ENCODE measurements at places on chromosomes 2 and 18. TPM values are rescaled to one million over a fixed set of nuclear protein-coding genes. Genes with fewer than 3 reads are reported as not detected.

EHBP1 gene
- total RNA-seq: 56.8 TPM

RAB6C gene
- not detected for total RNA-seq

ZSWIM2 gene
- not detected for total RNA-seq

PAX8 gene
- 2.1 TPM for total RNA-seq

LOXL3 gene
- total RNA-seq: 52.4 TPM

POTEJ gene
- total RNA-seq: not detected

PLEKHH2 gene
- total RNA-seq: 2.2 TPM

TOGARAM2 gene
- total RNA-seq: not detected

CCDC85A gene
- 9.9 TPM for total RNA-seq

TEKT4 gene
- total RNA-seq: not detected

DLX2 gene
- 2.8 TPM for total RNA-seq

WDR54 gene
- 33.4 TPM for total RNA-seq

DNA sequence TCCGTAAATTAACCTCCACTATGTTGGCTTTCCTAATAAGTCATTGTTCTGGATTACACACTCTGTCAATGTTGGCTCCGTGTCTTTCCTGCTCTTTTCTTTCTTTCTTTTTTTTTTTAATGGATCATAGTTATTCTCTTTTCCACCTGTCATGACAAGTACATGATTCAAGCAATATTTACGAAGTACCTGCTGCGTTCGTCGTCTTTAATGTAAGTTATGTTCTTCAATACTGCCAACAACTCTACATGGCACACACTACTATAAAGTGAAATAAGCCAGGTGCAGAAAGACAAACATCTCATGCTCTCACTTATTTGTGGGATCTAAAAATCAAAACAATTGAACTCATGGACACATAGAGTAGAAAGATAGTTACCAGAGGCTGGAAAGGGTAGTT lies 239.1 kb downstream of the SCG2 start:
- H3K27ac ChIP-seq: no peak overlapping the region
- no peaks in the 10 kb centered on the region for H3K36me3 ChIP-seq
- H3K27me3 ChIP-seq: no peaks in the 10 kb centered on the region
- H3K4me3 ChIP-seq: no peak overlapping the region
- no peak for DNase-seq

GRCh38 chr2:9366026-9366425 lies 57.3 kb downstream of the ITGB1BP1 start:
- no peak overlapping the region for H3K27ac ChIP-seq
- peaks cover 15% of the 10 kb centered on the region for H3K4me1 ChIP-seq
- peaks cover 47% of the 10 kb centered on the region for H3K36me3 ChIP-seq
- H3K27me3 ChIP-seq: no peaks in the 10 kb centered on the region
- DNase-seq: no peak

- H3K4me3 ChIP-seq: no peak overlapping the region
- DNase-seq: peak; percentile 53
- no peaks in the 10 kb centered on the region for H3K27me3 ChIP-seq
Observed at GRCh38 chr2:151795646-151796240, 32.5 kb downstream of the ARL5A start.

DNA sequence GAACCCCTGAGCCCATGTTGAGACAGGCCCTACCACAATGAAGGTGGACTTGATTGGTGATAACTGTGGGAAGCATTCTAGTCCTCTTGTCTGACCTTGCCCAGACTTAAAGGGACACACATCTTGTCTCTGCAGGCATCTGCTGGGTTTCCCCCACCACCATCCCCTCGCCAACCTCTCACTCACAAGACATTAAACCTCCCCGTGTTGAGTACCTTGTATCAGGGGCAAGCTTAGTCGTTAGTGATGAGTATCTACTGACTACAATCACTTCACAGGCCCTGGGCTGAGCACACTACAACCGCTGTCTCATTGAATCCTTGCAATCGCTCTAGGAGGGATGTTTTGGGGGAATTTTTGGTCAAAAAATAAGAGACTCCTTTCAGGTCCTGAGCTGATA lies 86.0 kb downstream of the ICOS start:
- H3K4me1 ChIP-seq: no peaks in the 10 kb centered on the region
- no peak overlapping the region for H3K27ac ChIP-seq
- no peaks in the 10 kb centered on the region for H3K36me3 ChIP-seq
- peaks cover 23% of the 10 kb centered on the region for H3K27me3 ChIP-seq

DNA sequence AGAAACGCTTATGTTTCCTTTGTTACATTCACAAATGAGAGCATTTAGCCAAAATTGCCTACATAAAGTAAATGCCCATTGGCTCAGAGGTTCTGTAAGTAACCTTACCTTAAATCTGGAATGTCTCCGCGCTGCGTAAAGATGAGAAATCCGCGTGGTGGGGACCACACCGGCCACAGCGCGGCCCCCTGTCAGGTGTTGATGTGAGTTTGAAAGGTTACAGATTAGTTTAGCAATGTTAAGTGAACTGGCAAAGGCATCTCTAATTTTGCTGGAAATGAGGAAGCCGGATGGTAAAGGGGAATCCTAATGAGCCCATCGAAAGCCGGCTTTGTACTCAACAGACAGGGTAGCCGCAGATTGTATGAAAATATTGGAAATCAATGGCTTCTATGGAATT lies 11.8 kb downstream of the SALL3 start:
- peaks cover 10% of the 10 kb centered on the region for H3K27me3 ChIP-seq
- no peak overlapping the region for H3K4me3 ChIP-seq
- no peaks in the 10 kb centered on the region for H3K4me1 ChIP-seq
- H3K36me3 ChIP-seq: no peaks in the 10 kb centered on the region
- DNase-seq: no peak

GRCh38 chr2:178674122-178674521 lies 133.1 kb downstream of the TTN start:
- DNase-seq: no peak
- H3K36me3 ChIP-seq: no peaks in the 10 kb centered on the region

DNA sequence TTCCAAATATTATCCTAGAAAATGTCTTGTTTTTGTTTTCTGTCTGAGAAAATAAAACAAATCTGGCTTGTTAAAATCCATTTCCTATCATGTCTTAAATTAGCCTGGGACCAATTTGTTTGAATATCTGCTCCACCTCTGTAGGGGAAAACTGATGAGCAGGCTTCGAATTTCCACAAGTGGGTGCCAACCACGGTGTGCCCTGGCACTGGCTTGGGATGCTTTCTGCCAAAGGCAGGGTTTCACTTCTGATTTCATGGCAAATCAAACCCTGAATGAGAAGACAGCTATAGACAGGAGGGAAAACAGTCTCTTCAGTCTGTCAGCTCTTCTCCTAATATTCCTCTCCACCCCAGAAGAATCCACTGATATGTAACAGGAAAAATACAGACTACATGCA lies 33.7 kb upstream of the STAT4 start:
- H3K4me3 ChIP-seq: no peak overlapping the region
- no peaks in the 10 kb centered on the region for H3K27me3 ChIP-seq
- no peak for DNase-seq
- H3K4me1 ChIP-seq: peaks cover 16% of the 10 kb centered on the region

GRCh38 chr2:132632000-132632649 lies 37.9 kb downstream of the LYPD1 start:
- no peak overlapping the region for H3K27ac ChIP-seq
- H3K36me3 ChIP-seq: no peaks in the 10 kb centered on the region
- peak; percentile 22 for DNase-seq
- H3K27me3 ChIP-seq: no peaks in the 10 kb centered on the region
- H3K4me3 ChIP-seq: no peak overlapping the region

- H3K27ac ChIP-seq: no peak overlapping the region
- no peak overlapping the region for H3K4me3 ChIP-seq
- H3K4me1 ChIP-seq: peaks cover 10% of the 10 kb centered on the region
- no peaks in the 10 kb centered on the region for H3K36me3 ChIP-seq
- no peak for DNase-seq
- no peaks in the 10 kb centered on the region for H3K27me3 ChIP-seq
Observed at GRCh38 chr2:27024812-27025211, 8.0 kb upstream of the TMEM214 start.

DNA sequence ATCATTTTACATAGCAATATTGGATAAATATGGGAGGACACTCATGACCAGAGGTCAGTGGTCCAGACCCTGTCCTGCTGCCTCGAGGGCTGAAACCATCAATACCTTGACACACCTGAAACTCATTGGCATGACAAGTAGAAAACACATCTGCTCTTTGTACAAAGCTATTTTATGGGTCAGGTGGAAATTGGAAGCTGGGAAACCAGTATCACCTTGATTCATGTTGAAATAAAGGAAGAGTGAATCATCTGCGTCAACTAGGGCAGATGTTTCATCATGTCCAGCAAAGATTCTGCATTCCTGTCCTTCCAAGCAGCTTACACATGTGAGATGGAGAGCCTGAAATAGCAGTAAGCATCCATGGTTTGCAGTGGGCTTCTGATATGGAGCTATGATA lies 80.0 kb upstream of the ERBB4 start:
- no peaks in the 10 kb centered on the region for H3K27me3 ChIP-seq
- peaks cover 21% of the 10 kb centered on the region for H3K4me1 ChIP-seq
- peak; percentile 78 for DNase-seq
- no peaks in the 10 kb centered on the region for H3K36me3 ChIP-seq
- no peak overlapping the region for H3K4me3 ChIP-seq

- no peaks in the 10 kb centered on the region for H3K36me3 ChIP-seq
- DNase-seq: peak; percentile 49
- peaks cover 10% of the 10 kb centered on the region for H3K4me1 ChIP-seq
- H3K27ac ChIP-seq: no peak overlapping the region
- H3K27me3 ChIP-seq: no peaks in the 10 kb centered on the region
- H3K4me3 ChIP-seq: no peak overlapping the region
Observed at GRCh38 chr2:165621086-165621560, 151.6 kb downstream of the CSRNP3 start.

DNA sequence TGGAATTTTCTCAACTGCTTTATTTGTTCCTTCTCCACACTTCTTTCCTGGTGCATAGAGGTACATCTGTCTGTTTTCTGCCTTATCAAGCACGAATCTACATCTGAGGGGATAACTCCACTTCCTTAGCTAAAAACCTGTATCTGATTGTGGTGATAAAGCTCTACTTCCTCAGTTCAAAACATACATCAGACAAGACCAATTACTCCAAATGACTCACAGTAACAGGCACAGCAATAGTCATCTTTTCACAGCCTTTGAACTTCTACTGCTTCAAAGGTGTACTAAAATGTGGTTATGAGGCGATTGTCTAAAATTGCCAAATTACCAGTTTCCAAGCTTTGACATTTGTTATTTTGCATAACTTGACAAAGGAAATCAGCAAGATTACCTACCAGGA lies 803.6 kb upstream of the ZEB2 start:
- H3K27me3 ChIP-seq: no peaks in the 10 kb centered on the region
- H3K4me1 ChIP-seq: 0 out of 2 replicates have a peak, but pooled peaks cover 8% of the 10 kb centered on the region
- H3K36me3 ChIP-seq: no peaks in the 10 kb centered on the region

DNA sequence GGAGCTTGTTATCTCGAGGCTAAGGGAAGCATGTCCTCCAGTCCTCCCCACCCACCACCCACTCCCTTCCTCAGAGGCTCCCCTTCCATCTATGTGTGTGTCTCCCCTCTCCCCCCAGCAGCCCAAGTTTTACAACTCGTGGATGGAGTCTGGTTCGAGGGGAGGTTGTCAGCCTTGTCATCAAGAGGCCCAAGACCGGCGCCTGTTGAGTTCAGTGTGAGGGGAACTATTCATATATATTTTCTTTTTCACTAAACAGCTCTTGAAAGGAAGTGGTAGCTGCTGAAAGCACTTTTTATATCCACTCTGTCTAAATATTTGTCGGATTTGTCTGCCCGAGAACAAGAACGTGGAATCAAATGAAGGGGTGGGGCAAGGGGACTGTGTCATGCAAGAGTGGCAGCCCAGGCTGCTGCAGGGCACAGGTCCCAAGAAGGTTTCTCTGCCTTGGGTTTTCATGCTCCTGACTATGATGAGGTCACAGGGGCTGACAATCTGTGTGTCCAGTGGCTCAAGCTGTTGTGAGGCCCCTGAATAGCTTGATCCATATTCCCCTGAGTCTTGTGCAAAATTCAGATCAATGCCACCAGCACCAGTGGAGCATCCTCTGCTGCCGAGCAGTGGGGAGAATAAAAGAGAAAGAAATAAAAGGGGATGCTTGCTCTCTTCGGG lies 35.0 kb downstream of the NRP2 start:
- DNase-seq: no peak
- H3K4me1 ChIP-seq: peaks cover 11% of the 10 kb centered on the region
- no peaks in the 10 kb centered on the region for H3K27me3 ChIP-seq
- no peaks in the 10 kb centered on the region for H3K36me3 ChIP-seq
- H3K4me3 ChIP-seq: no peak overlapping the region

DNA sequence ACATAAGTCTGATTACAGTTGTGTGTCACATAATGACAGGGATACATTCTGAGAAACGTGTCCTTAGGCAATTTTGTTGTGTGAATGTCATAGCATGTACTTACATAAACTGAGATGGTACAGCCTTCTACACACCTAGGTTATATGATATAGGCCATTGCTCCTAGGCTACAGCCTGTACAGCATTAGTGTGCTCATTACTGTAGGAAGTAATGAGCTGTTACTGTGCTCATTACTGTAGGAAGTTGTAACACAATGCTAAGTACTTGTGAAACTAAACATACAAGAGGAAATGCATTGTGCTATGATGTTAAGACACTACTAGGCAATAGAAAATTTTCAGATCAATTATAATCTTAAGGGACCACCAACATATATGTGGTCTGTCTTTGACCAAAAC lies 72.8 kb downstream of the UPP2 start:
- peaks cover 6% of the 10 kb centered on the region for H3K27me3 ChIP-seq
- no peaks in the 10 kb centered on the region for H3K4me1 ChIP-seq
- no peak overlapping the region for H3K27ac ChIP-seq

- no peak overlapping the region for H3K4me3 ChIP-seq
- no peak for DNase-seq
- H3K36me3 ChIP-seq: no peaks in the 10 kb centered on the region
- no peaks in the 10 kb centered on the region for H3K4me1 ChIP-seq
Observed at GRCh38 chr2:4192119-4192518, 488.7 kb downstream of the DCDC2C start.

GRCh38 chr2:109129356-109129920 lies 433 bp downstream of the SH3RF3 start:
- H3K4me1 ChIP-seq: peaks cover 45% of the 10 kb centered on the region
- H3K27ac ChIP-seq: no peak overlapping the region

DNA sequence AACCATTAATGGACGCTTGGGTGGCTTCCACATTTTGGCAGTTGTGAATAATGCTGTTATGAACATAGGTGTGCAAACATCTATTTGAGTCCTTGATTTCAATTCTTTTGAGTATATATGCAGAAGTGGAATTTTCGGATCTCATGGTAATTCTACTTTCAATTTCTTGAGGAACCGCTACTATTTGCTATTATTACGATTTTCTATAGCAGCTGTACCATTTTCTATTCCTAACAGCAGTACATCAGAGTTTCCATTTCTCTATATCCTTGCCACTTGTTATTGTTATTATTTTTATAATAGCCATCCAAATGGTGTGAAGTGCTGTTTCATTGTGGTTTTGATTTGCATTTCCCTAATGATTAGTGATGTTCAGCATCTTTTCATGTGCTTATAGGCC lies 69.5 kb downstream of the KIF5C start:
- H3K4me3 ChIP-seq: no peak overlapping the region
- DNase-seq: no peak
- no peaks in the 10 kb centered on the region for H3K36me3 ChIP-seq

- H3K27ac ChIP-seq: no peak overlapping the region
- no peaks in the 10 kb centered on the region for H3K36me3 ChIP-seq
- H3K4me1 ChIP-seq: no peaks in the 10 kb centered on the region
- DNase-seq: no peak
- H3K27me3 ChIP-seq: no peaks in the 10 kb centered on the region
Observed at GRCh38 chr18:30945761-30946160, 96.8 kb downstream of the DSC3 start.
